Activated naive CD4-positive, alpha-beta T cell treated with anti-CD3 and anti-CD28 coated beads, Interleukin-2, amount 50 U/mL, for 72 hours (primary cell): ENCODE measurements at places on chromosomes 2 and 18.
A peak's percentile ranks its signal among the peaks of the same experiment; 100 is the strongest.

DNA sequence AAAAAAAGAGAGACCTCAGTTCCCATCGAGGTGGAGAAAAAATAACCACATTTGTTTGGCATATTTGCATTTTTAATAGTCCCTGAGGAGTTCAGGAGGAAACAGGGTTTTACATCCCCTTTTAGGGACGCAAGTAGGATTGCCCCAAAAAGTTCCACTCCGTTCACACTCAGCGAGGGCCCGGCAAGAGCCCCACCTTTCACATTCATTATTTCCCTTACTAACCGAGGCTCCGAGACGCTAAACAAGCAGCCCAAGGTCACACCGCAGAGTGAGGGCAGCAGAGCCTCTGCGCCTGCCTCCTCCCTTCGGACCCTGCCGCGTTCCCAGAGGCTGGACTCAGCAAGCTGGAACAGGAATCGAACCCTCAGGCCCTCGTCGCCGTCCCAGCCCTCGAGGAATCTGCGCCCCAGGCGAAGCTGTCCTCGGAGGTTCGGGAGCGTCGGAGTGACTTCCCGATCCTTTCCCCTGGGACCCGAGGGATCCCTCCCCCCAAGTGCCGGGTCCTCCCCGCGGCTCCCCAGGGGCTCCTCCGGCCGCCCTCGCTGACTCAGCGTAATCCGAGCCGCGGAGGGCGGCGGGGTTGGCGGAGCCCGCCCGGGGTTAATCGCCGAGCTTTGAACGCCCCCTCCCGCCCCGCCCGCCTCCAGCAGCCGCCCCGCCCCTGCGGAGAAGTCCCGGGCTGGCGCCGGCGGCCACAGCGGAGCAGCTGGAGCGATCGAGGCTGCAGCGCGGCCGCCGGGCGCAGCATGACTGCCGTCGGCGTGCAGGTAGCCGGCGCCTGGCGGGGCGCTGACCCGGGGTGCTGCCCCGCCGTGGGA, at the start of gene TMEM37:
Gene TMEM37, plus strand, starts transcription at position 700 of the 821 bp plus-strand sequence. Its CDS starts 50 bp downstream, at position 750.
- DNase-seq: no peak

DNA sequence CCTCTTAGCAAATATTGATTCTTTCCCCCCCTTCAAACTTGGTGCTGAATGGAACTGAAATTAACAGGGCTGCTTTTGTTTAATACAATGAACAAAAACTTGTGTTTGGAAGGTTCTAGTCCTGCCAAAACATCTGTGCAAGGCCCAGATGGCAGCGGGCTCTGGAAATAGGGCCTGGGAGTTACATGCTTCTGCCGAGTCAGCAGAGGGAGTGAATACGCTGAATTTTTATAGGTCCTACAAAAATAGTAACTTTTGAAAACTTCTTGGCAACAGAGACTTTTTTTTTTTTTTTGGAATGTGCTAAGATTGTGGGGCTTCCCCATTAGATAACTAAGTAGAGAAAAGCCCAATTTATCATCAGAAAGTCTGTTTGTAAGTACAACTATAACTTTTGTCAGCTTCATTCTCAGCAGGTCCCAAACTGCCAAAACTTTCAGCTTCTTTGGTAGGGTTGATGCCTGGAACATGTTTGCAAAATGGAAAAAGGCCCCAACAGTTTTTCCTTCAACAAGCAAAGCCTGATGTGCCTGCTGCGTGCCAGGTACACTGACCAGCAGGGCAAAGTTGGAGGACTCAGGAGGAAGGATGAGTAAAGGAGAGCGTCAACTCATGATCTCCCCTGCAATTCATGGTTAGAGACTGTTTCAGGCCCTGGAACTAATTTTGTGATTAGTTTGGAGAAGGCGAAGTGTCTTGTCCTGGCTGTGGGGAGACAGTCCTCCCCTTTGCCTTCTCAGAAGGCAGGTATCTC, 45.1 kb upstream of the HDAC4 start:
- DNase-seq: no peak

- no peak for DNase-seq
Observed at GRCh38 chr2:64537991-64538390, 13.9 kb downstream of the AFTPH start.

GRCh38 chr18:23460285-23461273, 7.5 kb downstream of the RIOK3 start:
- no peak for DNase-seq

GRCh38 chr2:47437287-47437686, 34.3 kb downstream of the MSH2 start:
- DNase-seq: no peak

DNA sequence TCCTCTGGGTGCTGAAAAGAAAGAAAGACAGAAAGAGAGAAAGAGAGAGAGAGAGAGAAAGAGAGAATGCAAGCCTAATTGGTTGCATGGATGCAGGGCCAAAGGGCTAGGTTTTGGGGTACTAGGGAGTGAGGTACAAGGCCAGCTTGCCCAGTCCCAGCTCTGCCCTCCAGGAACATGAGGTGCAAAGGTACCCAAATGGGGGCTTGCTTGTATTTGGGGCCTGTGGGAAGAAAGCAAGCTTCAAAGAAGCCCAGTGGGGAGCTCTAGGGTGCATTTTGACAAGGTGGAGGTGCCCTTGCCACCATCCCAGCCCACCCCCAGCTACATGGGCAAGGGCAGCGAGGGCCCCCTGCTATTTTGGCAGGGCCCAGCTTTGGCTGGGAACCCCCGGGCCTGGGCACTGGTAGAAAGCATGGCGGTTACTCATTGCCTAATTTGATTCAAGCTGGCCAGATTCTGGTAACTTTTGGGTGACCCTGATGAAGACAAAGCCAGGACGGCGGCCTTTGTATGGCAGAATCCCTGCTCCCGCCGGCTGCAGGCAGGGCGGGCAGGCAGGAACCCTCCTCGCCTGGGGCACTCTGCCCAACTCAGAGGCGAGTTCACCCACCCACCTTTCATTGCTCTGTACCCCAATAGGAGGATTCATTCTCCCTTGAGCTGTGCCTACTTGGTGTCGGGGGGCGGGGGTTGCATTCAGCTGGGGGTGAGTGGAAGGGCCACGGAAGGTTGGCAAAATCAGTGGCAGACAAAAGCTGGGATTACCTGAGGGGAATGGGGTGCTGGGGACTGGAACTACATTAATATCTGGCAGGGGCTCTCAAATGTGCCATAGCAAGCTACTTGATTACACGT, 537 bp upstream of the HOXD4 start:
- DNase-seq: no peak

DNA sequence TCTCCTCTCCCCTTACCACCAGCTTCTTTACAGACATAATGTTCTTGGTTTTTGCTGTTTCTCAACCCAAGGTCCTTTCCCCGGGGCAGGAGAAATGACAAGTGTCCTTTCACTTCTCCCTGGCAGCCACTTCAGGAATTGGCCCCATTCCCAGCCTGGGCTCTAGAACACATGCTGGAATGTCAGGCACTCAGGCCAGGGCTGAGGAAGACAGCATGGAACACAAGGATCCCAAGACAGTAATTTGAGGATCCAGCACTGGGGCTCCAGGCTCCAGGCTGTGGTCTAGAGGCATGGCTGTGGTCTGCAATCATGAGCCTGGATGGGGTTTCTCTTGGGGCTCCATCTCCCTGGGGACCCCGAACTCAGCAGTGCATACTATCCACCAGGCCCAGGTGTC, 201.4 kb downstream of the CELF4 start:
- no peak for DNase-seq

DNA sequence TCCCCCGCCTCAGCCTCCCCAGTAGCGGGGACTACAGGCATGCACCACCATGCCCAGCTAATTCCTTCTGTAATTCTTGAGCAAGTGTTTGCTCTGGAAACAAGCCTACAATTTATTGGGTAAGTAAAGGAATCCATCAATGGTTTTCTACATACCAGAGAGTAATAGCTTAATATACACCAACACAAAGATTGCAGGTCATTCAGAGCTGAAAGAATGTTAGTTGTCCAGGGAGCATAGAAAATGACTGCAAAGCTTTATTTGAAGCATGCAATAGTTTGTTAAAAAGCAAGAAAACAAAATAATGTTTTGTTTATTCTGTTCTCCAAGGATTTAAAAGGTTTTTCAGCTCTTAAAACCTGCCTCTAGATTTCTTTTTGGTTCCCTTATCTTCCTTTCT, 5.6 kb downstream of the IDH1 start:
- no peak for DNase-seq

- DNase-seq: no peak
Observed at GRCh38 chr2:128797937-128798336, 479.3 kb upstream of the HS6ST1 start.

GRCh38 chr18:63367053-63367953, at the start of gene KDSR:
Gene KDSR (minus strand): TSS chr18:63367206. CDS start chr18:63367118, 88 bp downstream.
- DNase-seq: peak; percentile 86

- peak; percentile 16 for DNase-seq
Observed at GRCh38 chr2:42978175-42978886, 185.9 kb upstream of the HAAO start.

- DNase-seq: peak; percentile 80
Observed at GRCh38 chr2:12507295-12507694, 209.4 kb upstream of the TRIB2 start.

GRCh38 chr2:222322236-222322635, 23.4 kb upstream of the PAX3 start:
- DNase-seq: no peak

DNA sequence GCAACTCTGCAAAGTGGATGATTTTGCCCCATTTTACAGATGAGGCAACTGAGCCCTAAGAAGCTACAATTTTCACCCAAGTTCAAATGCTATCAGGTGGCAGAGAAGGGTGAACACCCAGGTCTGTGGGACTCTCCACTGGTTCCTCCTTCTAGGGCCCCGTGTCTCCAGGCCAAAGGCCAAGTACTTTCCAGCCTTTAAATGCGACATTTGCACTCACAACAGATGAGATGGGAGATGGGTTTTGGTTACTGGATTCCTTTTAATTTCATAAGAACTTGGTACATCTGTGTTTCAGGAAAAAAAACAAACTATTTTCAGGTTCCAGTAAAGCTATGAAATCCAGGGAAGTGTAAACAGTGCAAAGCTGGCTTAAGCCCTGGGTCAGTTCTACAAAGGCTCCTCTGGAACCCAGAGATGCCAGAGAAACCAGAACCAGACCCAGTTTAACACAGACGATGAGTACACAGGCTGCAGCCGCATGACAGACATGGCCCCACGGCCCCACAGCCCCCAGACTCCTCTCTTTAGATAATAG, 361.7 kb downstream of the ANAPC1 start:
- DNase-seq: no peak

DNA sequence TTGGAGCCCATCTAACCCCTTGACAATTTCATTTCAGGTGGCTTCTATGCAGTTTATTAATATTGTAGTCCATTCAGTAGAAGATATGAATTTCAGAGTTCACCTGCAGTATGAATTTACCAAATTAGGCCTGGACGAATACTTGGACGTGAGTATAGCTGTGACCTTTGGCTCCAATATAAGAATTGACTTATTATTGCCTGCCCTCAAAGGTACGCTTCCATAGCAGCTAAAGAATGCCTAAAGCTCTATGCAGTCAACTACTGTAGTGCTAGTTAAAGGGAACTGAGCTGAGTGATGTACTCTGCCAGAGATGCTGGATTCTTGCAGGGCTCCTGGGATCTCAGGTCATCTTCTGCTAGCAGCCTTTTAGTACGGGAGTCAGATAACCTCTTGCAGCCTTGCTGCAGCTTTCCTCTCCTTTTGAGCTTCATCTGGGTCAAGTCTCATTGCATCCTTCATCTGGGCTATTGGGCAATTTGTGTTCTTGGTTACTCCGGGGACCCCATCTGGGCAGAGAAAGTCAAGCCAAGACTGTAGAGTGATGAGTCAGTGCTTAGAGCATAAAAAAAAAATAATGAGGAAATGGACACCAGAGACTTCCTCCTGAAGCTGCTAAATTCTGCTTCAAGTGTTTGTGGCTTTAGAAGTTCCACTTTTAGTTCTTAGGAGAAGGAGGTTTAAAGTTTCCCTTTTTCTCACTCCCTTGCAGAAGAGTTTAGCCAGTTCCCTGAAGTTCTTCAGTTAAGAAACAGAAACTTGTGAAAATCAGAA, 105.6 kb downstream of the PRPF40A start:
- DNase-seq: no peak

DNA sequence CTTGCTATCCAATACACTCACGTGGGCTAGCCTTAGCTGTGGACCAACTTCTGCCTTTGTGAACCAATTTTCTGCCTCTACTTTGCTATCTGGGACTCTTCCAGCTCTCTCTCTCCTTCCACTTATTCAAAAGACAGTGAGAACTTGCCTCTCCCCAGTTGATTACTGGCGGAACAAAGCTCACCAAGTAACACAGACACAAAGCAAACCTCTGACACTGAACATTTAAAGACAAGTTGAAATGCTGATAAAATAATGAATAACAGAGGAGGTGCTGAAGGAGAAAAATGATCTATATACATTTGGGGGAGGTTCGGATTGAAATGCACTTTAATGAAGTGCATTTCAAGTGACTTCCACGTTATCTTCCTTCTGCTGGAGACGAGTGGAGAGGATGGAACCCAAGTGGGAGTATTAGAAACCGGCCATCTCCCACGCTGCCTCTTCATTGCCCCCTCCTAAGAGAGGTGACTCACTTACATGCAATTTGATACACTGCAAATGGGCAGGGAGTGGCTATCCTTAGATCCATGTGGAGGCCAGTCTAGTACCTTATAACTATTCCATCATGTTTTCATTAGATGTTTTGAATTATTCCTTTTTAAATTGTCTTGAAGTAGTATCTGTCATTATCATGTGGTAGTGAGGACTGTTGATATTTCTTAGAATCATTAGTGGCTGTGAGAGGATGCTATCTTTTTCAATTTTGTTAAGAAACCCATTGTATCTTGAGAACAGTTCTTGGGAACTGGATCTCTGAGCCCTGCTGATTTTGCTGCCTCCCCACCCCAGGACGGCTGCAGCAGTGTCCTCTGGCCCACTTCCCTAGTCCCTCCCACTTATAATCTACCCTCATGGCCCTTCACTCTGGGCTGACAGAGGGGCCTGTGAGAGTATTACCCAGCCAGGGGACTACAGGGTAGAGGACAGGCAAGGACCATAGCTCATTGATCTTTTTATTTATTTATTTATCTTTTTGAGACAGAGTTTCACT, 6.0 kb upstream of the GLI2 start:
- DNase-seq: no peak

DNA sequence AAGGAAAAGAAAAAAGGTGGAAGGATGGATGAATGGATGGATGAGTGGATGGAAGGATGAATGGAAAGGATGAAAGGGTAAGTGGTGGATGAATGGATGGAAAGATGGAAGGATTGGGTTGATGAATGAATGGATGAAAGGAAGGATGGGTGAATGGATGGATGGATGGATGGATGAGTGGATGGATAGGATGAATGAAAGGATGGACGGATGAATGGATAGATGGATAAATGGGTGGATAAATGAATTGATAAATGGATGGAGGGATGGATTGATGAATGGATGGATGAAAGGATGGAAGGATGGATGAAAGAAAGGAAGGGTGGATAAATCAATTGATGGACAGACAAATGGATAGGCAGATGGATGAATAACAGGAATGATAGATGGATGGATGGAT, 48.2 kb upstream of the OTOF start:
- no peak for DNase-seq

DNA sequence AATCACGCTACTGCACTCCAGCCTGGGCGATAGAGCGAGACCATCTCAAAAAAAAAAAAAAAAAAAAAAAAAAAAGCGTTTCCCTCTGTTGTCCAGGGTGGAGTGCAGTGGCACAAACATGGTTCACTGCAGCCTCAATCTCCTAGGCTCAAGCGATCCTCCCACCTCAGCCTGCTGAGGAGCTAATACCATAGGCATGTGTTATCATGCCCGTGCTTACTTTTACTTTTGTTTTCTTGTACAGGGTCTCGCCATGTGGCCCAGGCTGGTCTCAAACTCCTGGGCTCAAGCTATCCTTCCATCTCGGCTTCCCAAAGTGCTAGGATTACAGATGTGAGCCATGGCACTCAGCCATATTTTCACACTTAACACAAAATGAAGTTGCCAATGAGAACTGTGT, 37.5 kb downstream of the PSME4 start:
- no peak for DNase-seq
